OCI-M1 (cell line): ENCODE measurements at places on chromosomes 13 and 19.

- DNase-seq = no peak
Observed at GRCh38 chr19:48310227-48310626, 15.1 kb upstream of the EMP3 start.

DNA sequence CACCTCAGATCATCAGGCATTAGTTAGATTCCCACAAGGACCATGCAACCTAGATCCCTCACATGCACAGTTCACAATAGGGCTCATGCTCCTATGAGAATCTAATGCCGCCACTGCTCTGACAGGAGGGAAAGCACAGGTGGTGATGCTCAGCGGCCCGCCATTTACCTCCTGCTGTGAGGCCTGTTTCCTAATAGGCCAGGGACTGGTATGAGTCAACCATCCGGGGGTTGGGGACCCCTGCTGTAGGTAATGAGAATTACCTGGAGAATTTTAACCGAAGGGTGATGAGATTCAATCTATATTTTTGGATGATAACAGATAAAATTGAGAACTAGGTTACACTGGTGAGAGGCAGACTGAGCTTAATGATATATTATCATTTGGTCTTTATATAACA lies 101.4 kb downstream of the LACC1 start:
- no peak for DNase-seq

DNA sequence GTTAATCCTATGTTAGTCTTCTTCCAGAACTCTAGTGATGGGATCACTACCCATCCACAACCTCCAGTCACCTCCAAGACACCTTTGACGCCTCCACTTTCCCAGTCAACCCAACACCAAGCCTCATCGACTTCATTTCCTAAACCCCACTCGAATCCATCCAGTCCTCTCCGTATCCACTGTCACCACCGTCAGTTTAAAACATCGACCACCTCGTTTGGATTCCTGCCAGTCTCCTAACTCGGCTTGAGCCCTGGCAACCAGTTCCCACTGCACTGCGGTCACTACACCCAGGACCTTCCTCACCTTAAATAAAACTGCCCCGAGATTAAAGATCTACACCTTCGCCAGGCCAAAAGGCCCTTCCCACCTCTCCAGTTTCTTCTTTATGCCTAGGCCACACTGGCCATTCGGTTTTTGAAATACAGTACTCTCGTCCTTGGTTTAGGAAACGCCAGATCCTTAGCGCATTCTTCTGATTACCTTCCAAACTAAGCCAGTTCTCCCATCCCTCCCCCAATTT lies 1.2 kb downstream of the MTIF3 start:
- no peak for DNase-seq

- peak; percentile 39 for DNase-seq
Observed at GRCh38 chr19:19113040-19113626, 25.1 kb downstream of the TMEM161A start.

DNA sequence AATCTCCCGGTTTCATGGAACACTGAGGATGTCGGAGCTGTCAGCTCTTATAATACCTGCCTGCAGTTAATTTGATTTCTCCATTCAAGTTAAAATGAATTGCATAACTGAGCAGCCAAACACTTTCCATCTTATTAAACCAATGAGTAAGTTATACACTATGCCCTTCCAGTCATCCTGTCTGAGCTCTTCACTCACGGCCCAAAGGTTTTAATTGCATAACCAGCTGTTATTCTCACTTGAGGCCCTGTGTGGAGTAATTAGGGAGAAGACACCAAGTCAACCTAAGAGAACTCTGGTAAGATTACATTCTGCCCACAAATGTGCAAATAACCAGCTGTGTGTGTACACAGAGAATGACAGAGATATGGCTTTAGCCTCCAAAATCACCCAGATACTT lies 303.5 kb downstream of the TBC1D4 start:
- DNase-seq = no peak

GRCh38 chr13:64723724-64724123 lies 2506.4 kb downstream of the PCDH9 start:
- DNase-seq = no peak
